Fibroblast of gingiva (primary cell): ENCODE measurements at places on chromosomes 6 and 20.

GRCh38 chr6:145813285-145814034 is 1.1 kb downstream of the FBXO30 start:
- DNase-seq: peak; percentile 73

GRCh38 chr6:137820425-137820824 is 46.6 kb upstream of the TNFAIP3 start:
- peak; percentile 37 for DNase-seq

- peak; percentile 34 for DNase-seq
These were observed 41.8 kb downstream of the KCNS1 start for GRCh38 chr20:45059022-45059728.

DNA sequence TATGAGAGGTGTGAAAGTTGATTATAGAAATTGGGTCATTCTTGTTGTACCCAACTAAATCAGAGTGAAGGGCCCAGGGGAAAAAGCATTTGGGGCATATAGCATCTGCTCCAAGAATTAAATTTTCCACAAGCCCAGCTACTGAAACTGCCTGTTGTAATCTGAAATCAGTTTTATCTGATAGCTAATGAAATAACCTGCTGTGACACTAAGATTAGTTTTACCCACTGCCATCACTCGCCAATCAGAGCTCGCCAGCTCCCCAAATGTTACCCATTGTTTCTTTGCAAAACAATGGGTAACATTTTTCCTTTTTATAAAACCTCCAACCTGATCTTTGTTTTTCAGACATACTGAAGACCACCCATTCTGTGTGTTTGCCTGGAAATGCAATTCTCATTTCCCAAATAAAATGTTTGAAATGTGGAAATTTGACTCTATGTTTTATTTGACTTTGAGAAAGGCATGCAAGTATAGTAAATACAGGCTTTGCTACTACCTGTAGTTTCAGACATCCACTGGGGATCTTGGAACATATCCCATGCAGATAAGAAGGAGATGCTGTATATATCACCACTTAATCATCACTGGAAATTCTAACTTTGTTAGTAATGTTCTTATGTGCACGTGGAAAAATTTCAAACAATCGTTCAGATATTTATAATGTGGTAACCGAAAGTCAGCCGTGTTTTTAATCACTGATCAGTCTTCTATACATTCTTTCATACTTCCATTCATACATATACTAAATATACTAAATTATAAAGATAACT is 6.3 kb upstream of the AHI1 start:
- no peak for DNase-seq
